ENCODE measurements at places on chromosomes 2 and 18.

DNA sequence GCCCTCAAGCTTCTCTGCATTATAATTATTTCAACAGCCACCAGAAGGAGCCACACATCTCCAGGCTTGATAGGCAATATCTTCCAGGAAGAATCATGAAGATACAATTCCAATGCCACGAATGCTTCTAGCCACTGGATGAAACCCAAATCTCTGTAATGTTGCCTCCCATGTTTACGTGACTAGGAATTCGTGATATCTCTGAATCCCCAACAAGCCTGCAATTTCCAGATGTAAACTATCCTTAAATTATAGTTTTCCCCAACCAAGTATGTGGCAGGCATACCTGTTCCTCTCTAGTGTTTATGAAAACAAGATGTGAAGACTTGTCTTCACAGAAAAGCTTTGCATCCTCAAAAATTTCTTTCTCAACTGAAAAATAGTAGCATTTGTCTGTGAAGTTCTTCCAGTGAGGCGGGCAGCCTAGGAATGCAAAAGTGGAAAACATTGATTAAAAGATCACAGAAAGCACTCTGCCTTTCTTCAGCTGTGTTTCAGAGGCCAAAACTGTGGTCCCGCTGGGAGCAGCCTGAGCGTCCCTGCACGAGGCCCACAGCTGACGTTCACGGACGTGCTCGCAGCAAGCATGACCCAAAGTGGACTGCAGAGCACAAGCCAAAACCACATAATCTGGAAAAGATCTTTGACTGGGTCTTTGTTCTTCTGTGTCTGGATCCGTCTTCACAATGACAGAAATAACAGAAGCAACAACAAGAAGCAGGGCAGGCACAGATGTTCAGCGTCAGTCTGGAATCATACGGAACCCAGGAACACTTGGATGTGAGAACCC, 65.1 kb upstream of the THOC1 start:
- DNase-seq, result peak; percentile 19

GRCh38 chr2:124566518-124566970, 541.5 kb downstream of the CNTNAP5 start:
- DNase-seq, result no peak

DNA sequence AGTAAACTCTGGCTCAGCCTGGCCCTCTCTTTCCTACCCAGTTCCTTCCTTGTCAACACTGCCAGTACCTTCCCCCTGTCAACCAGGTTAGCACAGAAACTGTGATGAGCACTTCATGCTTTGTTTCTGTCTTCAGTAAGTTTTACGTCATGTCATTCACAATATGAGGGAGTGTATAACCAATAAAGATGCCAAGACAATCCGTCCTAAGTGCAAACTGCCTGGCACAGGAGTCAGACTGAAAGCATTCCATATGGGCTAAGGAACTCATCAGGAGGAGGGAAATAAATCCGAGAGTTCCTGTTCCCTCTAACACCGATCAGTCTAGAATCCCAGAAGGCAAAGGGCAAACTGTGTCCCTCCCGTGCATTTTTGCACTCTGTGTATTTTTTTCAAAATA, 507.2 kb downstream of the CMPK2 start:
- no peak for DNase-seq

- no peak for DNase-seq
Measured at GRCh38 chr2:26733413-26733812, 30.7 kb upstream of the SLC35F6 start.

GRCh38 chr2:226835420-226835795, 446 bp upstream of the RHBDD1 start:
- DNase-seq, result no peak

DNA sequence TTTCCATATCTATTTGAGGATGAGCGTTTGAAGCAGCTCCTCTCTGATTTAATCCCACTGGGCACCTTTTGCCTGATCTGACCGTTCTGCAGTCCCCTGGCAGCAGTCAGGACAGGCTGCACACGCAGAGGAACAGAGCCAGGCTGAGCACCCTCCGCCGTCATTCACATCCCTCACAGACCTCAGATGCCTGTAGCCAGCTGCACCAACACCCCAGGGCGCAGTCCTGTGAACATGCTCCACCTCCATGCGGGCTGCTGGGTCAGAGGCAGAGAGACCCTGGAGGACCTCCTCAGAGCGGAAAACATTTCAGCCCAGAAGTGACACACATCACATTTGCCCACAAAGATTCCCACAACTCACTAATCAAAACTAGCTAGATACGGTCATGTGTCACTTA, 146.1 kb downstream of the SEPTIN10 start:
- no peak for DNase-seq

DNA sequence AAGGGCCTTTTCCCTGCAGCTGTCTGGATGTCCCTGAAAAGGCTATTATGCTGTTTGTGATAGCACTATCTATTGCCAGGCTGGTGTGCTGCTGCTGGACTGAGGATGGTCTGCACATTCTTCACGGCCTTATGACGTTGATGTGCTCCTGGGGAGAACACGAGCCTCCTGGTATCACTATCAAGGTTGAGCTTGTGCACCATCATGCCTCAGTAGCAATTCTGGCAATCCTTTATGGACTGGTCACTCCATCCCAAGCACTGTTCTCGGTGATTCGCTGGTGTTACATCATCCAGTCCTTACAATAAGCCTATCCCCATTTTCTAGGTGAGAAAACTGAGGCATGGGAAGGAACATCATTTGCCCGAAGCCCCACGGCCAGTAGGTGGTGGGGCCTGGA, 18.2 kb upstream of the CCBE1 start:
- DNase-seq, result no peak

GRCh38 chr2:76579911-76580310, 869.2 kb upstream of the GCFC2 start:
- DNase-seq, result no peak

DNA sequence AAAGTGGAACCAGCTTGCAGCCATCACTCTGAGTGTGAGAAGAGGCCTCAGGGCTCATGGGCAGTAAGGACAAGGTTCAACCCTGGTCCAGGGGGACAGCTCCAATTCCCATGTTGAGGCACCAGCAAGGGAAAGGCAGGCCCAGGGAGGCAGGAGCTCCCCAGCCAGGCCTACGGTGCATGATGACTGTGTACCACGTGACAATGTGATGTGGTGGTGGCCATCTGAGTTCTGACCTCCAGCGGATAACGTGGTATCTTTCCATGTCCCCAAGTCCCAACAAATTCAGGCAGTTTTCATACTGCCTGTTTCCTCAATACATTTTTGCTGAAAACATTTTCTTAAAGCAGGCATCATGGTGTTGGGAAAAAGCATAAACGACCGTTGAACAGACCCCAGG, 36.1 kb upstream of the COL6A3 start:
- DNase-seq, result no peak

GRCh38 chr2:206231669-206232286, 42.7 kb upstream of the ZDBF2 start:
- DNase-seq, result no peak

DNA sequence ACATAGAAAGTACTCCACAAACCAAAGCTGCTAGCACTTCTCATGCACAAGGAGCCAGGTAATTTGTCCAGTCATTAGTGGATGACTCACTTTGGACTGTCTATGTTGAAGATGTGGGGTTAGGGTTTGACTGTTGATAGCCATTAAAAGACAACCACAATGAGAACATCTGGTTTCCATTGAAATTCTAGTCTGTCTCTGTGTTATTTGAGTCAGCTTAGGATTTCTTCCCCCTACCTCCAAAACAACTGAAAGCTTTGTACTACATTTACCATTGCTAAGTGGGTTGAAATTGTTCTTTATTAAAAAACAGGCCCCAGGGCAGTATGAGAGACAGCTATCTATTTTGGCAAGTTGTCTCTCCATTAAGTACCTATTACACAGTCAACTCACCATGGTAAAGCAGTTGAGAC, 50.2 kb upstream of the ANKRD44 start:
- no peak for DNase-seq

DNA sequence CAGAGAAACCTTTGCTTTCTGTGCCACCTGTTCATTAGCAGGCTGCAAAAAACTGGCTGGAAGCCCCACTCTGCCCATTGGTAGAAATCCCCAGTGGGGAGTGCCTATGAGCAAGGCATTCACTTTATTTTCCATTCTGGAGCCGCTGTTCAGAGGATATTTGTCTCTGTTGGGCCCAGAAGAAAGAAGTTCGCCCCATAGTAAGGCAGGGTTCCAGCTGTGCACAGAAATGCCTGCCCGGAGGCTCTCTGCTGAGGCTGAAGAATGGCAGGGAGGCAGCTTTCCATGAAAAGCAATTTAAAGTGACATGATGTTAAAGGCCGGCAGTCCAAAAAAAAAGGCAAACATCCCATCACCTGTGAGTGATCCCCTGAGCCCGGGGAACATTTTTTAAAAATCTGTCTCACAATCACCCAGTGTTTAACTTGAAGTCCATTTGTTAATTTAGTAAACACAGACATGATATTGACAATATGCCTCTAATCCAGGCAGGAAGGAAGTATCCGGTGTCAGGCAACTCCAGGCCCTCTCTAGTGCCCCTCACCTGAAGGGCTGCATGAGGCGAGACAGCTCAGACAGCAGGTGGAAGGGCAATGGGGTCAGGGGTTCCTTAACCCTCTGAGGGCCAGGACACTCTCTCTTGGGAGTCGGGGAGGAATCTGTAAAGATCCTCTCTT, 265.1 kb upstream of the SIX2 start:
- DNase-seq, result no peak

GRCh38 chr2:604385-604784, 72.8 kb downstream of the TMEM18 start:
- DNase-seq, result no peak

DNA sequence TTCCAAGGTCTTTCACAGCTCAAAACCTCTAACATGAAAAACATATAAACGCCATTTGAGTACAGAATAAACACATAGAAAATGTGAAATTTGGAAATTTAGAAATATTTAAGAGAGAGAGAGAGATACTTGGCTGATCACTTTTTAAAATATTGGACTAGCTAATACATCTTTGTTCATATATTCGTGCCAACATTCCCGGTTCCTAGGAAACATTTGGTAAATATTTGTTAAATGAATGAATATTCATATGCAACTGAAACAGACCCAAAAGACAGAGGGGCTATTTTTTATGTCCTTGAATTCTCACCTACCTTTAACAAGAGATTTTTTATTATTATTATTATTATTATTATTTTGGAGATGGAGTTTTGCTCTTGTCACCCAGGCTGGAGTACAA, 8.3 kb upstream of the COLEC12 start:
- no peak for DNase-seq

DNA sequence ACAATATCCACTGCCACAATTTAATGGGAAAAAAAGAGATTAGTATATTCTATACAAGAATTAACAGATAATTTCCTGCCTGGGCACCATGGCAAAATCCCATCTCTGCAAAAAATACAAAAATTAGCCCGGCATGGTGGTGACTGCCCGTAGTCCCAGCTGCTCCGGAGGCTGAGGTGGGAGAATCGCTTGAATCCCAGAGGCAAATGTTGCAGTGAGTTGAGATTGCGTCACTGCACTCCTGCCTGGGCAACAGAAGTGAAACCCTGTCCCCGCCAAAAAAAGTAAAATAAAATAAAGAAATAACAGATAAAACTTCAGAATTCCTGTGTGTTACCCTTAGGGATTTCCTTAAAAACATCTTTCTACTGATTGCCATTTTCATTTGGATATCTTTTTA, 1194.8 kb upstream of the PIK3C3 start:
- DNase-seq, result no peak

- DNase-seq, result no peak
Measured at GRCh38 chr2:65353046-65353445, 79.4 kb downstream of the SPRED2 start.

- no peak for DNase-seq
Measured at GRCh38 chr2:19046986-19047780, 311.2 kb downstream of the OSR1 start.

GRCh38 chr18:59377613-59378337, 18.7 kb upstream of the LMAN1 start:
- DNase-seq, result no peak

DNA sequence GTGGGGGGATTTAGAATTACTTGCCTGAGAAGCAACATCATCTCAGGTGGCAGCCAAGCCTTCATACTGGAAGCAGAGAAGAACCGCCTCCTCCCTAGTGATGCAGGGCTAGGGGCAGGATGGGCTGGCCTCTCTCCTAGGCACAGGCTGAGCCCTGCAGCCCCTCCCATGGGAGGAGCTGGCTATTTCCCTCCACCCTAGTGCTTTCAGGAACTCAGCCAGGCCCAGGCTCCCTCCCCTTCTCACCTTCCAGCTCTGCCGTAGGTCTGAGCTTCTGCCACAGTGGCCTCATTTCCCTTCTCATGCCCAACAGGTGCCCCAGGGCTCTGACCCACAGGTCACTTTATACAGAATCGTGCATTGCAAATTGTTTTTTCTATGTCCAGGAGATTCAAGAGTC, 31.0 kb downstream of the CENPA start:
- DNase-seq, result no peak

- no peak for DNase-seq
Measured at GRCh38 chr18:21053127-21053526, 58.5 kb downstream of the ROCK1 start.

GRCh38 chr18:42977982-42978637, 137.4 kb downstream of the RIT2 start:
- DNase-seq, result no peak

DNA sequence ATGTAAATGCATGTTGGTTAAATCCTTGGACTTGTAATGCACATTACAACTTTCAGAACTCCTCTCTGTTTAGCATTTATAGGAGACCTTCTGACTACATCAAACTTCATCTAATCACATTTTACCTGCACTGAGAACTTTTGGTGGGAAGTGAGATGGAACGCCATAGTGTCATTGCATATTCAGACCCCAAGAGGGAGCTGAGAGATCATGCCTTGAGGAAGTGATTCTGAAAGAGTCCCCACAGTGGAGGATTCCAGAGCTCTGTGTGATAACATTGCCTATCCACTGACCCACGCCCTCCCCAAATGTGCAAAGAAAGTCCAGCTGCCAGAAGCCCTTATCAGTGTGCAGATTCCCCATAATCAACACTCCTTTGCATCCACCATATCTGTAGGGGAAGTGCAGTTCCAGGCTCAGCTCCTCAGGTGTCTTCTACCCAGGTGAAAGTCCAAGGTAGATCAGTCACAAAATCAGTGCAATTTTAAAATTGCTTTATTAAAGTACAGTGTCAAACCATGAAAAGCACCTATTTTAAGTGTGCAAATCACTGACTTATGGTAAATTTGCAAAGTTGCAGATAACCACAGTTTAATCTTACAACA, 212.4 kb downstream of the RPIA start:
- DNase-seq, result no peak

GRCh38 chr2:182666674-182667314, 49.3 kb upstream of the DNAJC10 start:
- DNase-seq, result no peak

Measured in ovary (tissue), 10 donors.